ENCODE measurements at places on chromosomes 4 and X.
A peak's percentile ranks its signal among the peaks of the same experiment; 100 is the strongest.

- peak; percentile 14 for DNase-seq
These were observed 47.8 kb downstream of the APLN start for GRCh38 chrX:129606918-129607317.

DNA sequence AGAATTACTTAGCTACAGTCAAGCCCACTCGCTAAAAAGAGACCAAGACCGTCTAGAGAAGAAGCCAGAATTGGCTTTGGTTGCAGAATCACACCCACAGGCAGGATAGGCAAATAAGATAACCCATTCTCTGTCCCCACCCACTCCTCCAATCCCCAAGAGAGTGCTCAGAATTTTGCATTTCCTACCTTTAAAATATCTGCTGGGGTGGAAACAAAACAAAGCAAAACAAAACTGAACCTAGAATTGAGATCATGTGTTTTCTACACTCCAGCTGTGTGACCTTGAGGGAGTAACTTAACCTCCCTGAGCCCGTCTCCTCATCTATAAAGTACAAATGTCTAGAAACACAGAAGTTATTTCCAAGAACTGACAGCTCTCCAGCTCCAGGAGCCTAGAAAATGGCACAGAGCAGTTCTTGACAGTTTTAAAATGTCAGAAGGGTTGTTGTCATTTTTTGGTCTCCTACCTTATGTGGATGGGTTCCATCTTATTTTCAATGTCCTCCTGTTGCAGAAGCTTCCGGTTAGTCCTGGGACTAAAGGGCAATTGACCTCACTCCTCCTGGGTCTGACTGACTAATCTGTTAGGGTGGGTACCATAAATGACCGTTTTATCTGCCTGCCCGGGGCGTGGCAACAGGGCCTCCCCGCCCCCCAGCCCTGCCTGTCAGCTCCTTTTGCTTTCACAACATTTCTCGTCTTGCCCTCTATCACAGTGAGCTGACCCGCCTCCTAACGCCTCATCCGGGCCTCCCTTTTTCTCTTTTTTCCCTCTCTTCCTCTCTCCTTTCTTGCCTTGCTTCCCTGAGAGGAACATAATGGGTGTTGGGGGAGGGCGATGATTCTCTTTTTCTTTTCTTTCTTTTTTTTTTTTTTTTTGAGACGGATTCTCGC, 114.0 kb downstream of the RBM47 start:
- no peak for DNase-seq

DNA sequence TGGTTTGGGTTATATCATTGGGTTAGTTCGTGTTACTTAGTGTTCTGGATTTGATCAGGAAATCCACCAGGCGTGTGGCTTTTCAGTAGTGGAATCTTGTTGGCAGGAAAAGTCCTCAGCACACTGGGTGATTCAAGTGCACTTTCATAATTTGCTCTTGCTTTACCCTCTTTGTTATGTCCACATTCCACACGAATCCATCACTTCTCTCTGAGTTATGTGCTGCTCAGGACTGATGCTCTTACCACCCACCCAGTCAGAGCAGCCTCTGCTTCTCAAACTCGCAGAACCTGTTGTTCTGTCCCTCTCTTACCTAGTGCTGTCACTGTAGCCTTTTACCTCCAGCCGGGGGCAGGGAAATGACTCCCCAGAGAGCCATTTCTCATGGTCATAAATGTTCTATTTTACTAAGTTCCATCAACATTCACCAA, 37.2 kb upstream of the SCRG1 start:
- no peak for DNase-seq

- no peak for DNase-seq
These were observed 86.6 kb downstream of the NR3C2 start for GRCh38 chr4:148355442-148356123.

- DNase-seq, result no peak
These were observed 71.1 kb upstream of the KCNIP4 start for GRCh38 chr4:22019676-22020075.

GRCh38 chr4:159292137-159292896, 189.4 kb downstream of the RAPGEF2 start:
- DNase-seq, result no peak

DNA sequence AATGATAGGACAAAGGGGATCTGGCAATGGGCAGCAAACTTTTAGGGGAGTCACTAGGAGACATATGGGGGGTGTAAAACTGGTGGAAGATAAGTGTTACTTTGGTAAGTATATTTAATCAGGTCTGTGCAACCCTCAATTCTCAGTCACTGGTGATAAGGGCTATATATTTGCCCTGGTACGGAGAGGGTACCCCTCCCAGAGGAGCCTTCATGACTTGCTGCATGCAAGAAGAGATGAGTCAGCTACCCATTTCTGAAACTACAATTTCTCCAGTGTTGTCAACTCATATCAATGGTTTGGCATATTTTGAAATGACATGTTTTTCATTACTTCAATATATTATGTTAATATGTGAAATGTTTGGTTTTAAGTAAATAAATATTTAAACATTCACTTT, 14.3 kb downstream of the SMARCAD1 start:
- no peak for DNase-seq

DNA sequence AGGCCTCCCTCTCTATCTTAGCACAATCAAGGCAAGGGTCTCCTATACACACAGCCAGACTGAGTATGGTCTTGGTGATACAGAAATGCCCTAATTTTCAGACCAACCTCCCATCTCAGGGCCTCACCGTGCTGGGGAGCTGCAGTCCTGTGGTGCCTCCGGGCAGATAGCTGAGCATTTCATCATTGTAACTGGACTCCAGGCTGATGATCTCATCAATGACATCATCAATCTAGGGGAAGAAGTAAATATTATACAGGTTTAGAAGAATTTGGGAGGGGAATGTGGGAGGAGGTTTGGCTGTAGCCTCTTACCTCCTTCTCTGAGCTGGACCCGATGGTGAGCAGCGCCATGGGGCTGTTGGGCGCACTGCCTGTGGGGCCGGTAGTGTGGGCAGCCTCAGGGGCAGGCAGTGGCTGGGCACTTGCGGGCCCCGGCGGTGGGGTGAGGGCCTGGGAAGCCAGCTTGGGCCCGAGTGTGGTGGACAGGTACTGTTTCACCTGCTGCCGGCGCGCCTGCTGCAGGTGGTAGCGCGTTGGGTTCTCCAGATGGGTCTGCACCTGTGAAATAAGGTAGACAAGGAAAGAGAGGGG, 5.2 kb downstream of the TFE3 start:
- no peak for DNase-seq
